Inflammatory macrophage treated with lipopolysaccharide for 1 hour (primary cell): ENCODE measurements at places on chromosomes 3 and 15.
A peak's percentile ranks its signal among the peaks of the same experiment; 100 is the strongest.

- no peak for DNase-seq
Observed at GRCh38 chr3:98999675-99000074, 98.2 kb upstream of the DCBLD2 start.

DNA sequence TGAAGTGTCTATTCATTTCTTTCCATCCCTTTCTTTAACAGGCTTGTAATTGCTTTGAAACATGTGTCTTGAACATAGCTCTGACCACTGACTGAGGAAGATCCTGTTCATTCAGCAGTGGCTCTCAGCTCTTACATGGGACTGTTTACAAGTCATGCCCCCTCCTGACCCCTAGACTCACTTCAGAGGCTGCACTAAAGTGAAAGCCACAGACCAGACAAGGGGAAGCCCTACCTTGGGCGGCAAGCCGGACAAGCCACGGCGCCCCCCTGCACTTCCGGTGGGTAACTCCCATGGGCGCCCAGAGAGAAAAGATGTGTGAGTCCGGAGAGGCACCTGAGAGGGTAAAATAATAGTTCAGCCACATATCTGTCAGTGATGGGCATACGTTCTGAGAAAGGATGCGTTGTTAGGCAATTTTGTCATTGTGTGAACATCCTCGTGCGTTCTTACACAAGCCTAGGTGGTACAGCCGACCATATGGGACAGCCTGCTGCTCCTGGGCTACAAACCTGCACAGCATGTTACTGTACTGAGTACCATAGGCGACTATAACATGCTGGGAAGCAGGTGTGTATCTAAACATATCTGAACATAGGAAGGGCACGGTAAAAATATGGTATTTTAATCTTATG is 116.2 kb downstream of the CHSY1 start:
- DNase-seq = no peak

- DNase-seq = no peak
Observed at GRCh38 chr15:63260791-63261190, 16.6 kb upstream of the APH1B start.

- no peak for DNase-seq
Observed at GRCh38 chr3:16516695-16517481, 3.4 kb upstream of the RFTN1 start.

DNA sequence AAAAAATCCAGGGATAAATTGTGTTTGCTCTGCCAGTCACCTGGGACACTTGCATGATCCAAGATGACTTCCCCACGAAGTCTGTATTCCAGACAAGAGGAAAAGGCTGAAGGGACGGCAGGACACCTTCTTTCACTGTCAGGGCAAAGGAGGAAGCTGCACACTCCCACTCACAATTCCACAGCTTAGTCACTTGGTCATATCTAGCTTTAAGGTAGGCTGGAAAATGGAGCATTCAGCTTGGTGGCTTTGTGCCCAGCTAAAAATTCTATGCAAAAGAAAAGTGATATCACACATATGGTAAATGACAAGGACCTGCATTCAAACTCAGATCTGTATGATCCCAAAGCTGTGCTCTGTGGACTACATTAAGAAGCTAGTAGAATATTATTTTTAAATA is 109.2 kb upstream of the TPM1 start:
- peak; percentile 49 for DNase-seq

DNA sequence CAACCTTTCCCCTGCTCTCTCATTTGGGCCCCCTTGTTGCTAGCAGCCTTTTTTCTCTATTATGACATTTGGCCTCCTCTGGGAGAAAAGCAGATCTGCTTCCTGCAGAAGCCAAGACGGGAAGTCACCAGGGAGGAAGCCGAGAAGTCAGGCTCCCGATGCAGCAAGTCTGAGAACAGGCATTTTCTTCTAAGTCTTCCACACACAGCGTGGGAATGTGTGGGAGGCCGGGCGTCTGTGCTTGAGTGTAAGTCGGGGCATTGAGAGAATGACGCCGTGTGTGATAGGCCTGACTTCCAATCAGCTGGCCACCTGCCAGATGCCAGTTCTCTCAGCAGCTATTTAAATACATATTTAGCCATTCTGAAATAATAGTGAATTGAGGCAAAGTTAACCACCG is 75.8 kb upstream of the FAM98B start:
- DNase-seq = peak; percentile 47
